ENCODE measurements at places on chromosomes 3 and 15. TPM values are rescaled to one million over a fixed set of nuclear protein-coding genes. Genes with fewer than 3 reads are reported as not detected.

CAMP gene
- total RNA-seq = 0.65 TPM

LDHAL6B gene
- total RNA-seq = not detected

TFG gene
- total RNA-seq = 71.8 TPM

SELENOS gene
- 69.0 TPM for total RNA-seq

GOLGA8H gene
- total RNA-seq = 1.3 TPM
